ENCODE measurements at places on chromosomes 3 and 15. TPM values are rescaled to one million over a fixed set of nuclear protein-coding genes. Genes with fewer than 3 reads are reported as not detected.
A peak's percentile ranks its signal among the peaks of the same experiment; 100 is the strongest.

- peaks cover 30% of the 10 kb centered on the region for H3K27me3 ChIP-seq
- DNase-seq: no peak
- no peak overlapping the region for H3K27ac ChIP-seq
- H3K4me1 ChIP-seq: no peaks in the 10 kb centered on the region
These were observed 100.1 kb upstream of the SLC6A11 start for GRCh38 chr3:10715886-10716285.

GRCh38 chr3:10354361-10355015 lies 33.6 kb upstream of the SEC13 start:
- H3K4me1 ChIP-seq: peaks cover 70% of the 10 kb centered on the region
- H3K27ac ChIP-seq: peak overlapping the region; percentile 50
- no peaks in the 10 kb centered on the region for H3K36me3 ChIP-seq
- peak overlapping the region; percentile 44 for H3K4me3 ChIP-seq

DNA sequence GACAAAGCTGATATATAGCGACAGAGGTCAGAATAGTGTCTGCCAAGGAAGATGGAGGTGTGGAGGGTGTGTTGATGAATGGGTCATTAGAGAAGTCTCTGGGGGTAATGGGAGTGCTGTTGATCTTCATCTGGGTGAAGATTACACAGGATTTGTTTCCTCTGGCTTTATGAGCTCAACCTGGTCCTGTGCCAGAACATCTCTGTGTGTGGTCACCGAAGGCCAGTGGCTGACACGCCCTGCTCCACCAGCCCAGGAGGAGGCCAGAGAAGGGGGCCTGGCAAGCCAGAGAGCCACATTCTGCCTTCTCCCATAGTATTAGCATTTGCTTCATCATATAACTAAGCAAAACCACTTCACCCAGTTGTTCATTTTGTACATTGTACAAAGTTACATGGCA lies 121.1 kb downstream of the ZNF621 start:
- H3K4me1 ChIP-seq: no peaks in the 10 kb centered on the region
- H3K27ac ChIP-seq: no peak overlapping the region
- H3K27me3 ChIP-seq: peaks cover 2% of the 10 kb centered on the region
- no peaks in the 10 kb centered on the region for H3K36me3 ChIP-seq
- no peak overlapping the region for H3K4me3 ChIP-seq

AADACL2 gene
- total RNA-seq: not detected

GRCh38 chr3:195885036-195885891 lies 23.1 kb downstream of the TNK2 start:
- no peak for DNase-seq
- no peak overlapping the region for H3K4me3 ChIP-seq
- peaks cover 12% of the 10 kb centered on the region for H3K4me1 ChIP-seq
- H3K27me3 ChIP-seq: peaks cover 4% of the 10 kb centered on the region

- H3K4me3 ChIP-seq: peak overlapping the region; percentile 90
- H3K27ac ChIP-seq: peak overlapping the region; percentile 85
- H3K27me3 ChIP-seq: peaks cover 24% of the 10 kb centered on the region
- H3K36me3 ChIP-seq: peaks cover 6% of the 10 kb centered on the region
- DNase-seq: no peak
These were observed 243.8 kb upstream of the TOPAZ1 start for GRCh38 chr3:43997788-43998369.

GRCh38 chr3:150275941-150276340 lies 132.2 kb upstream of the TSC22D2 start:
- peak overlapping the region; percentile 27 for H3K27ac ChIP-seq
- H3K4me3 ChIP-seq: peak overlapping the region; percentile 41
- peaks cover 2% of the 10 kb centered on the region for H3K27me3 ChIP-seq

DNA sequence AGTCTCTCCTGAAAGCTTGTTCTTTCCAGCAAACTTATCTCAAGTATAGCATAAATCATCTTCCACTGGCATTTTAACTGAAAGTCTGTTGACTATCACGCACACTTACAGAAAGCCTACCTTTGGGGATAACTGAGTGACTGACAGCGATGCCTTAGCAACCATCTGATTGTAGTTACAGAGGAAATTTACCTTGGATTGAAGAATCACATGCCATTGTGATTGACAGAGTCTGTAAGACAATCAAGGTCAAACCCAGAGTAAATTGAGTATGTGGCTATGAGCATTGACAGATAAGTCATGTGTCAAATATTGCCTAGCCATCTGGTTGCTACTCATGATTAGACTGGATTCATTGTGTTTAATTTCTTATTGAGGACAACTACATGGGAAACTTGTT lies 82.0 kb downstream of the CNTN4 start:
- H3K4me3 ChIP-seq: no peak overlapping the region
- DNase-seq: no peak
- H3K36me3 ChIP-seq: no peaks in the 10 kb centered on the region
- H3K27ac ChIP-seq: no peak overlapping the region
- H3K4me1 ChIP-seq: no peaks in the 10 kb centered on the region

TMEM42 gene
- 19.9 TPM for total RNA-seq

DNA sequence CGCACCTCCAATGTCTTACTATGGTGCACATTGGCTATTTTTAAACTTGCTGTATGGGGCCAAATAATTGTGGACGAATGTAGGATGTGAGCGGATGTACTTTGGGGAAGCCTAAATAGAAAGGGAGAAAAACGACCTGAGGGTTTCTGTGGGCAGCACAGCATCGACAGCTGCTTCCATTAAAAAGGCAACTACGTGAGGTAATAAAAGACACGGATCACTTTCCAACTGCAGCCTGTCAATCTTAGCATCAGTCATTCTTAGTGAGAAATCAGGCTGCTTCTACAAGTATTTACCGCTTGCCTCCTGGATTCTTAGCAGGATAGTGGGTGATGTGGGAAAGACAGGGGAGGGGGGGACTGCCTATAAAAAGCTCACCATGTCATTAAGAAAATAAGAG lies 186.7 kb upstream of the SLC2A2 start:
- H3K4me3 ChIP-seq: no peak overlapping the region
- H3K36me3 ChIP-seq: peaks cover 17% of the 10 kb centered on the region

TF gene
- total RNA-seq: not detected

- no peaks in the 10 kb centered on the region for H3K27me3 ChIP-seq
- H3K36me3 ChIP-seq: peaks cover 25% of the 10 kb centered on the region
- H3K27ac ChIP-seq: no peak overlapping the region
- H3K4me1 ChIP-seq: peaks cover 47% of the 10 kb centered on the region
- no peak overlapping the region for H3K4me3 ChIP-seq
These were observed 39.4 kb downstream of the KPNA1 start for GRCh38 chr3:122475316-122475715.

DNA sequence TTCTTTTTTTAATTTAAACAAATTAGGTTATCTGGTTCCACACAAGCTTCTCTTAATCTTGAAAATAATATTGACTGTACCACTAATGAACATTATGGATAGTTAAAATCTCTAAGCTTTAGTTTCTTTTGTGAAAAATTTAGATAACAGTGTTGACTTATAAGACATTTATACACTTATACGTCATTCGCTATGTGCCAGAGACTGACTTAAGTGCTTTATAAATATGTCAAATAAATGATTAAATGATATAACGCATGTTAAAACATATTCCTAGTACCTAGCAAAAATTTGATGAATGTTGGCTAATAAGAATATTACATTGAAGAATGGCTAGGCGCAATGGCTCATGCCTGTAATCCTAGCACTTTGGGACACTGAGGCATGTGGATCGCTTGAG lies 96.3 kb downstream of the PCCB start:
- peaks cover 1% of the 10 kb centered on the region for H3K27me3 ChIP-seq
- H3K27ac ChIP-seq: no peak overlapping the region
- no peak overlapping the region for H3K4me3 ChIP-seq

Measured in HFFc6 (cell line).